ENCODE measurements at places on chromosomes 5 and 9.

GRCh38 chr5:89117124-89117644 is 234.2 kb upstream of the MEF2C start:
- no peak for DNase-seq

- peak; percentile 32 for DNase-seq
These were observed 498 bp downstream of the HAUS6 start for GRCh38 chr9:19102181-19102630.

DNA sequence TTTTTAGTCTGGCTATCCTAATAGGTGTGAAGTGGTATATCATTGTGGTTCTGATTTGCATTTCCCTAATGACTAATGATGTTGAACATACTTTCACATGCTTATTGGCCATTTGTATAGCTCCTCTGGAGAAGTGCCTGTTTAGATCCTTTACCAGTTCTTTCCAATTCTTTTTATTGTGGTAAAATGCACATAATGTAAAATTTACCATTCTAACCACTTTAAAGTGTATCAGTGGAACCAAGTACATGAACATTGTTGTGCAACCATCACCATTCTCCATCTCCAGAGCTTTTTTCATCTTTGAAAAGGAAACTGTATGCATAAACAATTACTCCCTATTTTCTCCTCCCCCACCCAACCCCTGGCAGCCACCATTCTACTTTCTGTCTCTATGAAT is 95.4 kb downstream of the NRG2 start:
- no peak for DNase-seq

DNA sequence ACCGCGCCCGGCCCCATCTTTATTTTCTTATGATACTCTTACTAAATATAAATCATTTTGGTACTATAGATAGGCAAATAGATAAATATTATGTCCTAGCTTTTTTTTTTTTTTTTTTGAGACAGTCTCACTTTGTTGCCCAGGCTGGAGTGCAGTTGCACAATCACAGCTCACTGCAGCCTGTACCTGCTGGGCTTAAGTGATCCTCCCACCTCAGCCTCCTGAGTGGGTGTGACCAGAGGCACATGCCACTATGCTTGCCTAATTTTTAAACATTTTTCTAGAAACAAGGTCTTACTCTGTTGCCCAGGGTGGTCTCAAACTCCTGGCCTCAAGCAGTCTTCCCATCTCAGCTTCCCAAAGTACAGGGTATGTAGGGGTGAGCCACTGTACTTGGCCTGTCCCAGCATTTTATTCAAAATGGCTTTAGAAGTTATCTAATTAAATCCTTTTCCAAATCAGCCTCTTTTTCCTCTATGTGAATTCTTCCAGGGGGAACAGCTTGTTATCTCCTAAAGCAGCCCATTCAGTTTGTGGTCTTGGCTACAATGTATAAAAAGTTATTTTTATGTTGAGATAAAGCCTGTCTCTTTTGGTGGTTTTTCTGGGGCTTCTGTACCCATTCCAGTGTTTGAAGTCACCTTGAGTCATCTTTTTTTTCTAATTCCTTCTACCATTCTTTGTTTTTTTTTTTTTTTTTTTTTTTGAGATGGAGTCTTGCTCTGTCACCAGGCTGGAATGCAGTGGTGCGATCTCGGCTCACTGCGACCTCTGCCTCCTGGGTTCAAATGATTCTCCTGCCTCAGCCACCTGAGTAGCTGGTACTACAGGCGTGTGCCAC is 12.1 kb downstream of the MELK start:
- no peak for DNase-seq

GRCh38 chr9:136172412-136173079 is 32.4 kb downstream of the LHX3 start:
- no peak for DNase-seq

DNA sequence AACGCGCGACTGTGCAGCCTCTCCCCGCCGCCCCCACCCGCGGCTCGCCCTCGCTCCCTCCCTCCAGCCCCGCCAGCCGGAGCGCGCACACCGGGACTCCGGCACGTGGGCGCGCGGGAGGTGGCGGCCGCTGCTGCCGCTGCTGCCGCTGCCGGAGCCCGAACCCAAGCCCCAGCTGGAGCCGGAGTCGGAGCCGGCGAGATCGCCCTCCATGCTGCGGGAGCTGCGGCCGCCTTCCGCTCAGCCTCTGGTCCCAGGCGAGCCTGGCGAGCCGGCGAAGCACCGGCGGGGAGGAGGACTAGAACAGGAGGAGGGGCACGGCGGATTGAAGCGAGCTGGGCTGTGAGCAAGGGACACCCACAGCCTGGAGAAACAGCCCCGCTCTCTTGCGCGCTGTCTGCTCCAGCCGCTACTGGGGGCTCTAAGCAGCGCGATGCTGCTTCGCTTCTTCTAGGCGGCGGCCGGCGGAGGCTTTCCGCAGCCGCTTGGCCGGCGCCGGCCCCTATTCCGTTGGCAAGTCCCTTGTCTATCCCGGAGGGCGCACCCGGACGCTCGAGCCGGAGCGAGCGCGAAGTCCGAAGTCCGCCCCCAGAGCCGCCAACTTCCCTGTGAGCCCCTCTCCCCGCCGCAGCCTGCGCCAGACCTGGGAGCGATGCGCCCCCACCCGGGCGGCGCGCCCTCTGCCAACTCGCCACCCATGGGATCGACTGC is 598.7 kb upstream of the SGCD start:
- DNase-seq, result no peak

DNA sequence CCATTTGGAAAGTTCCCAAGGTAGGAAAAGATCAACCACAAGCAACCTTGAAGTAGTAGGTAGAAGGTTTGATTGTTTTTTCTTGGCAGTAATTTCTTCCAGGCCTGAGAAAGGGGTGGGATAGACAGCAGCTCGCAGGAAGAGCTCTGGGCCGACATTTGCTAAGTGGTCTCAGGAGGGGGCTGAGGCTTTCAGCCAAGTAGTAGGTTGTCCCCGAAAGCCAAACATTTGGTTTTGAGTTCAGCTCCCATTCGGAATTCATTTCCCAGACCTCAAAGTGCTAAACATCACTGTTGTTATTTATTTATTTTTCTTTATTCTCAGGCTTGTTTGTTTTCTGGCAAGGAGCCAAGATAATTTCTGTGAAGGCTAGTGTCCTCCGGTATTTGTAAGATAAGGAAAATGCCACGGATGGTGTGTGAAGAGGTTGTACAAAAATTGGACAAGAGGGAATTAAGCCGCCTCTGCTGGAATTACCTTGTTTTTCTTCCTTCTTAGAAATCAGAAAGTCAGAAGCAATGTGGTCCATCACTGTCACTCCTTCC is 112.1 kb downstream of the KIF4B start:
- no peak for DNase-seq

GRCh38 chr5:118397236-118397635 is 591.1 kb downstream of the DTWD2 start:
- no peak for DNase-seq

DNA sequence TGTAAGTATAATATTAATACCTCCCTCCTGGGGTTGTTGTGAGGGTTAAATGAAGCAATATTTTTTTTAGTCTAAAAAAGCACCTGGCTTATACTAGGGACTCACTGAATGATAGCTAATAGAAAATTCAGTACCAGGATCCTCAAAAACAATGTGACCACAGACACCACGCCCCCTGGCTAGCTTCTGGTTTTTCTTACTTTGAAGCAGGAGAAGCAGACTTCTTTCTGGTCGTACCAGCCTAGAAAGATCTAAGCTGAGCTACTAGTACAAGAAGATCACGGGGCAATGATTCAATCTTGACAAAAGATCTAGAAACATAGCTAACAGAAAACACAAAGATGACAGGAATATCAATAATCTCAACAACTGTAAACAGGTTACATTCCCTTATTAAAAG is 218.5 kb upstream of the SLC30A5 start:
- peak; percentile 23 for DNase-seq

- DNase-seq, result no peak
These were observed 27.3 kb upstream of the ZSWIM6 start for GRCh38 chr5:61304590-61305381.

Measured in activated gamma-delta T cell treated with Interleukin-2 at 50 U/mL for 16 hours (primary cell).